ENCODE measurements at places on chromosomes 1 and 21.

GRCh38 chr1:35556484-35557117 is 602 bp downstream of the KIAA0319L start:
- no peak for DNase-seq

GRCh38 chr1:147840909-147841308 is 61.7 kb upstream of the GJA8 start:
- peak; percentile 19 for DNase-seq

DNA sequence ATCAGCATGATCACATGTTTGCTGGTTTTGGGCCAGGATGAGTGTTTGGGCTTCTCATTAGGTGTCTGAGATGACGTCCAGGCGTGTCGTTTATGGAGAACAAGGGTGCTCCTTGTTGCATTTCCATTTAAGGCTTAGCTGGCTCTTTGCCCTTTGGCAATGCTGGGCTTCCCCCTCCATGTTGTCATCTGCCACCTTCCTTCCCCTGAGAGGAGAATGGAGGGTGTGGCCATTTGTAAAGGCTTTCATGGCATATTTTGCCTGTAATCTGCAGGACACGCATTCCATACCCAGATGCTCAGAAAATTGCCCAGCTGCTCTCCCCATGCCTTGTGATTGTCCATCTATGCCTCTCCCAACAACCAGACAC is 27.7 kb downstream of the PKP1 start:
- no peak for DNase-seq

GRCh38 chr1:53079251-53079650 is 17.2 kb downstream of the PODN start:
- no peak for DNase-seq

All from stimulated activated CD4-positive, alpha-beta T cell treated with anti-CD3 and anti-CD28 coated beads, Interleukin-1b, Interleukin-23, amount 100 ng/mL, for 48 hours (primary cell).